ENCODE measurements at places on chromosomes 16 and 17.

DNA sequence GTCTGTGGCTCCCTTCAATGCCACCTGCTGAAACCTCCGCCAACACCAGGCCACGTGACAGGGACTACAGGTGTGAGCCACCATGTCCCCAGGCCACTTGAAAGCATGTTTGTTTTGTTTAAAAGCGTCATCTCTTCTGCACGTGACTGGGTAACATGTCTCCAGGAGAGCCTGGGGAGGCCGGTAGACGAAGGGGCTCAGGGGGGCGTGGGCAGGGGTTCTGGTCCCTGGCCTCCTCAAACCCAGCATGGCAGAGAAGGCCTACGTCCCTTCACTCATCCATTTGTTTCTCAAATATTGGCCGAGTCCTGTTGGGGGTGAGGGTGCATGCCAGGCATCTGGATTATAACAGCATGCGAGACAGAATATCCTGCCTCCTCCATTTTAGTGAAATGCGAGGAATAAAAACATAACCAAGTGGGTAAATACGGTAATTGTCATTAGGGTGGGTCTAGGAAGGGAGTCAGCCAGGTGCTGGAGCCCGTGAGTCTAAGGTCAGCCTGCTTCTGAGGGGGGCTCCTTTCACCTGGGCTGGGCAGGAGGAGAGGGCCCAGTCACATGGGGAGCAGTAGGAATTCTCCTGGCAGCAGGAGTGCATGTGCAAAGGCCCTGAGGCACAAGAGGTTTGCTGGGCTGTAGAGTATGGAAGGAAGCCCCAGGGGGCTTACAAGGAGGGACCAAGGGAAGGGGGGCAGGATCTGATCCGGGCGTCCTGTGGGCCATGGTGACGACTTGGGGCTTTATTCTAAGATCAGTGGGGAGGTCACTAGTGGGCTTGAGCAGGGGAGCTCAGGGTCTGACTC lies 26.8 kb upstream of the CIBAR2 start:
- no peak for DNase-seq

GRCh38 chr17:17191961-17192381 lies 14.2 kb downstream of the PLD6 start:
- DNase-seq: no peak

DNA sequence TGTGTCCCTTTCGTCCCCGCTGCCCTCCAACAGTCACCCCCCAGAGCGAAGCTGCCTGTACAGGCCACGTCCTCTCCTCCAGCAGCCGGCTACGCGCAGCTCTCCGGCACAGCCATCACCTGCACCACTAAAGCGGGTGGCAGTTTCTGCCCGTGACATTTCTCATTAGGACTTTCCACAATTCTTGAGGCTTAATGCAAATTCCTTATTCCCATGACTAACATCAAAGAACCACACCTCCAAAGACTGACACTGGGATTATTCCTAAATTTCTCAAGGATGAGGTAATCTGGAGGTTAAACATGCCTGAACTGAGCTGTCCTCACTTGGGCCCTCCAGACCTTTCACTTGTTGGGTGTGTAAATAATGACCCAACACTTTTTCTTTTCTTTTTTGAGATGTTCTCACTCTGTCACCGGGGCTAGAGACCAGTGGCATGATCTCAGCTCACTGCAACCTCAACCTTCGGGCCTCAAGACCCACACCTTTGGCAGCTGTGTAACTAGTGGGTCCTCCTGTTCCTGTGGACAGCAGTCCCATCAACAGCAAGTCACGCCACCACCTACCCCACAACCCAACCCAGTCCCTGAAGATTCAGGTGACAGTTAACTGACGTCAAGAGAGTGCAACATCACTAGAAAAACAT lies 11.7 kb downstream of the ANKRD11 start:
- DNase-seq: peak; percentile 51

GRCh38 chr16:85353839-85354685 lies 241.8 kb upstream of the CIBAR2 start:
- DNase-seq: no peak

GRCh38 chr16:85990861-85991301 lies 91.9 kb downstream of the IRF8 start:
- DNase-seq: no peak

GRCh38 chr17:36461330-36462110 lies 25.0 kb upstream of the ZNHIT3 start:
- DNase-seq: no peak

- peak; percentile 19 for DNase-seq
These were observed 41.8 kb downstream of the BRD7 start for GRCh38 chr16:50326835-50327465.

DNA sequence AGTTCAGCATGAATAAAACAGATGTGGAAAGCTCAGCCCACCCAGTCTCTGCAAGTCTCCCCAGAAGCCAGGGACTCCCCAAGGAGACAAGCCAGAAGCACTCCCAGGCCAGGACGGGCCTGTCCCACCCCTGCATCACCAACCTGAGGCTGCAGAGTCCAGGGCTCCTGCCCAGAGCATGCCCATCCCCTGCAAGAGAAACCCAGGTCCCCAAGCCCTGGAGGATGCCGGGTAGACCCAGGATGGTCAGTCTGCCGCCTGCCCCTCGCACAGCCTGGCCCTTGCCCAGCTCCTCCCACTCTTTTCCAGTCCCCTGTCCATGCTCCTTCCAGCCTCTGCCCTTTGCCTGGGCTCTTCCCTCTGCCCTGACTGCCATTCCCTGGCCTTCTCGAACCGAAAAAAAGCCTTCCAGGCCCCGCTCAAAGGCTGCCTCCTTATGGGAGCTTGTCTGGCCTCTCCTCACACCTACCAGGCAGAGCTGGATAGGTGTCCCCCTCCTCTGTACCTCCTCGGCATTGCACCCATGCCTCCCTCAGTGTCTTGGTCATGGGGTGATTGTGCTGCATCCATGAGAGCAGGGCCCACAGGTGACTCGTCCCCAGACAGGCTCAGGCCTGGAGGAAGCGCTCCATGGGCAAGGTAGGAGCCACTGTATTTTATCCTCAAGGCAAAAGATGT lies 44.8 kb downstream of the BEAN1 start:
- no peak for DNase-seq

DNA sequence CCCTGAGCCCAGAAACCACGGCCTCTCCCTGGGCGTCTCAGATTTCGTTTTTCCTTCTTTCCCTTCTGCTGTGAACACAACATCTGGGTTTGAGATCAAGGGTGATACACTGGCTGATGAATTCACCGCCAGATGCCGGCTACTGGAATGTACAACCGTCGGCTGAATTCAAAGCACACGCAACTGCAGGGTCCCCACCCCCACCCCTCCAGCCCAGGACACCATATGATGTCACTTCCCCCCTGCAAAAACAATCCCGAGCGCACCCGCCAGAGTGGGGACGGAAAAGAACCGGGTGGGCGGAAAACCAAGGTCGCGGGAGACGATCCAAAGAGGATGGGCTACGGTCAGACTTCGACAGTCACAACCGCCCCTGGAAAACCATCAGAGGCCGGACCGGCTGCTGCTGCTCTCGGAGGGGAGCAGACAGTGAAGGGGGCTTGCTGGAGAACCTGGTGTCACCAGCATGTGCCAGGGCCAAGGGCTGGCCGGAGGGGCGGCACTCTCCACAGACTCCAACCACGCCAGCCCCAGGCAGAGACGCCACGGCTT lies 23.3 kb downstream of the CEP295NL start:
- peak; percentile 95 for DNase-seq

- peak; percentile 6 for DNase-seq
These were observed 870 bp upstream of the ZC3H7A start for GRCh38 chr16:11797957-11798299.

GRCh38 chr17:75367312-75367711 lies 38.2 kb downstream of the GRB2 start:
- peak; percentile 31 for DNase-seq

GRCh38 chr17:32516450-32516849 lies 29.7 kb downstream of the CDK5R1 start:
- no peak for DNase-seq
